ENCODE measurements at places on chromosomes 7 and 10. TPM values are rescaled to one million over a fixed set of nuclear protein-coding genes. Genes with fewer than 3 reads are reported as not detected.

DNA sequence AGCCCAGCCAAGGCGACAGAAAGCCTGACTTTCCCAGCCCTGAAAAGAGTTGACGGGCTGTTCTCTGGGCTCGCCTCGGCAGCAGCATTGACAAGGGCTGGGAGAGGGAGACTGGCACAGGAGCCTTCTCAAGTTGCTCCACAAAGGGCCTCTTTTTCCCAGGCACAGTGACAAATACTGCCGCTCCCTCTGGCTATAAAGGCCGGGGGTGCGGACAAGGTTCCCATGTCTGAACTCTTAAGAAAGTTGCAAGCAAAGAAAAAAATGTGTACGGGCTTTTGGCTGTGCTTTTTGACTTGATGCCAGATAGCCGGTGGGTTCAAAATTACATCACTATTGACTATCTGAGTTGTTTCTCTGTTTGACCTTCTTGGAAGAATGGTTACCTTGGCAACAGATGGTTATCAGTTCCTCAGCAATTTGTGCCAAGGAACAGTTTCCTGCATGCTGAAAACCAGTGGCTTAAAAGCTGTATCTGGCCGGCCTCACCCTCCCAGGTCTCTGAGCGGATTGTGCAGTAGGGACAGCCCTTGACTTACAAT, 115.9 kb upstream of the EEPD1 start:
- DNase-seq = peak; percentile 100

GRCh38 chr7:152553671-152554317, 118.0 kb upstream of the KMT2C start:
- DNase-seq = no peak

DNA sequence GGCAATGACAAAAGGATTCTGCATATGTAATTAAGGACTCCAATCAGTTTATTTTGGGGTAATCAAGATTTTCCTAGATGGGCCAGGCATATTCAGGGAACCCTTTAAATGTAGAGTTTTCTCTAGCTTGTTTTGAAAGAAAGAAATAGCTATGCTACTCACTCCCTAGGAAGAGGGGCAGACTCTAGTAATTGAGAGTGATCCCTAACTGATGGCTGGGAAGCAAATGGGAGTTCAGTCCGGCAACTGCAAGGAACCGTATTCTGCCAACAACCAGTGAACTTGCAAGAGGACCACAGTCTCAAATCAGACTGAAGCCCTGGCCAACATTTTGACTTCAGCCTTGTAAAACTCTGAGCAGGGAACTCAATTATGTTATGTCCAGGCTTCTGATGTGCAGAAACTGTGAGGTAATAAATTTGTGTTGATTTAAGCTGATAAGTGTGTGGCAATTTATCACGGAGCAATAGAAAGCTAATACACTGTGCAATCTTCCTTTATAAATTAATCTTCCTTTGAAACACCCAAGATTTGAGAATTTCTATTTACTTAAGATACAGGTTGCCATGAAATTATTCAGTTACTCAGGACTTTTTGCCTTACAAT, 14.0 kb downstream of the AOAH start:
- no peak for DNase-seq

DNA sequence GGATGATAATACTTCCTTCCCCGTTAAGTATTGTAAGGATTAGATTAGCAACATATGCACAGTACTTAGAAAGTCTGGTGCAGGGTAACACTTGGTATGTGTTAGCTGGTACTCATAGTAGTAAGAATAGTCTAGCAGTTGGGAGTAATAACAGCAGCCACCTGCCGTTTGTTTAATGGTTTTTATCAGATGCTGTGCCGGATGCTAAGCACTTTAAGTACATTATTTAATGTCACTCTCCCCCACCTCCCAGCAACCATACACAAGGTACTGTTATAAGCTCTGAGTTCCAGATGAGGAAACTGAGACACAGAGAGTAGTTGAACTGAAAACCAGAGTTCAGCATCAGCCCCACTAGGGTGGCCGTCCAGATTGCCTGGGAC, 60.1 kb downstream of the ZMIZ1 start:
- no peak for DNase-seq

DNA sequence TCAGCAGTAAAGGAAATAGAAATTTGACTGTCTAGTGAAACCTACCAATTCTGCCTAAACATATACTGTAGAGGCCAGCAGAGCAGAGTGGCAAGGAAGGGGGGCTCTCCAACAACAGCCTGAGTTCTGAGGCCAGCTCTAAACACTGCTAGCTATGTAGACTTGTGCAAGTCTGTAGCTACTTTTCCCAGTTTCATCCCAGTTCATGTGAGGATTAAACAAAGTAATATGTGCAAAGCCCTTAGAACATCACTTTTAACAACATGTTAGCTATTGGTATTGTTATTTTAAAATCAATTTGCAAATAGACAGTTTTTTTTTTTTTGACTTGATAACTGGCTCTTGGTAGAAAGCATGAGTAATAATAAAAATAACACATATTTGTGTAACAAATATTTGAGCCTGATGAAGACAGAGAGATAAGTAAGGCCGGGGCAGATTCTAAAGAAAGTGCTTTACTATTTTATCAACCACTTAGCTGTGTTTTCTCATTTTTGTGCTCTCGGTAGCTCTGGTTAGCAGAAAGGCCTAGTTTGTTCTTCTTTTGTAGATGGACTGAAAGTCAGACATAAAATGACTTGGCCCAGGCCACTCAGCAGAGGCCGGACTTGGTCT, 9.3 kb downstream of the CHST12 start:
- DNase-seq = no peak

- peak; percentile 97 for DNase-seq
Measured at GRCh38 chr7:92934096-92934495, 97.7 kb upstream of the CDK6 start.

- no peak for DNase-seq
Measured at GRCh38 chr10:32210306-32211045, 136.5 kb downstream of the EPC1 start.

GRCh38 chr7:22356701-22357310, at the start of gene RAPGEF5:
RAPGEF5 (minus strand) TSS chr7:22357154; CDS start chr7:22357060, 94 bp downstream.
- no peak for DNase-seq

DNA sequence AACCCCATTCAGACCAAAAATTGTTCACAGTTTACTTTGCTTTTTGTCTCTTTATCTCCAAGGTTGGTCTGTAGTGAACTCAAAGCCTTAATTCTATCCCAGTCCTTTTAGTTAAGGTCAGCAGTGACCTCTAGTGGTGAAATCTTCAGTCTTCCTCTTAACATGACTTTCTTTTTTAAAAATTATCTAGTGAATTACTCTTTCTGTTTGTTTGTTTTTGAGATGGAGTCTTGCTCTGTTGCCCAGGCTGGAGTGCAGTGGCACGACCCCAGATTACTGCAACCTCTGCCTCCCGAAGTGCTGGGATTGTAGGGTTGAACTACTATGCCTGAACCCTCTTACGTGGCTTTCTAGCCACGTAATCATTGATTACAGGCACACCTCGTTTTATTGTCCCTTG, 25.0 kb downstream of the ZNF487 start:
- DNase-seq = peak; percentile 65

GRCh38 chr10:69421611-69422308, 5.0 kb upstream of the TACR2 start:
- peak; percentile 9 for DNase-seq

DNA sequence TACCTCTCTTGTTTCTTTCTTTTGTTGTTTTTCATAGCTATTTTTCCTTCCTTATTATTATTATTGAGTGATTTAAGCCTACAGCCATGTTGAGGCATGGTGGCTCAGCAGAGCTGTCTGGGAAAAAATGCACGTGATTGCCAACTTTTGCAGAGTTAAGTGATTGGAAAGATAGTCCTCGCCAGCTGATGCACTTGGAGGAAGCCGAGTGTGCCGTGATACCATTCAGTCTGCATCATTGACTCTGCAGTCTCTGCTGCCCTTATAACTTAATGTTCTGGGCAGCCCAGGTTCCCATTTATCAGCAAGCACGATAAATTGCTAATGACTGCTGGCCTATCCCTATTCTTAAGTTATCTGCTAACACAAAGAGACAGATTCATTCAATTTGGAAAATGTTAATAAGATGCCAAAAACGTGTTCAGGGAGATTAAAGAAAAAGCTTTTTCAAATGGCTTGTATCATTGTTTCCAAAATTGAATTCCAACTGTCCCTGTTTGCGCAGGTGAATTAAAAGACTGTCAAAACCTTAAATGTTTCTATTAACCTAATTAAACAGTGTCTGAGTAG, 232.9 kb upstream of the NPY start:
- DNase-seq = no peak

GRCh38 chr7:44568771-44569560, 4.7 kb downstream of the DDX56 start:
- no peak for DNase-seq

DNA sequence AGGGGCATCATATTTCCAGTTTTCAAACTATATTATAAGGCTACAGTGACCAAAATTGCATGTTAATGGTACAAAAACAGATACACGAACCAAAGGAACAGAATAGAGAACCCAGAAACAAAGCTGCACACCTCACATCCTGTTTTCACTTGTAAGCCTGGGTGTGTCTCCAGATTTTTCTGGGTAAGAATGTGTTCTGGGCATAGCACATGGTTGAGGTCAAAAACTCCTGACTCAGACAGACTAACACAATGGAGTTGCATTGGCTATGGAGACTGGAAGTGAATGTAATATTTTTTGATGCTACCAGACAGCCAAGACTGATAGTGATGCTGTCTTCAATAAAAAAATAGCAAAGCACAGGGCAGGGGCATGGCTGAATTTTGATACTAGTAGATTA, 1175.2 kb downstream of the NXPH1 start:
- DNase-seq = no peak

DNA sequence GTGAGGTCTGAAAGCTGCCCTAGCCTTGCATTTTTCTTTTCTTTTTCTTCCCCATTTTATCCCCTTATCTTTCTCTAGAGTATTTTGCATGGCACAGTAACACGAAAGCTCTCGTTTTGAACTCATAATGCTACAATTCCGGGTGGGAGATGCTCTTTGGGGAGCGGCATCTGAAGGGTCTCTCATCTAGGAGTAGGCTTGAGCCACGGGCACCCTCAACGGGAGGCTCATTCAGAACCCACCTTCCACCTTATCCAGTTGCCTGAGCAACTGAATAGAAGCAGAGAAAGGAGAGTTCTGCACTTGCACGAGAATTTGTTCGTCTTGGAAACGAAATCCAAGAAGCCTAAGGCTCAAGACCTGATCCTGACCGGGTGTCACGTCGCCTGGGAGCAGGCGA, 603.5 kb upstream of the FOXK1 start:
- no peak for DNase-seq

- no peak for DNase-seq
Measured at GRCh38 chr7:151793991-151794507, 82.9 kb downstream of the PRKAG2 start.

DNA sequence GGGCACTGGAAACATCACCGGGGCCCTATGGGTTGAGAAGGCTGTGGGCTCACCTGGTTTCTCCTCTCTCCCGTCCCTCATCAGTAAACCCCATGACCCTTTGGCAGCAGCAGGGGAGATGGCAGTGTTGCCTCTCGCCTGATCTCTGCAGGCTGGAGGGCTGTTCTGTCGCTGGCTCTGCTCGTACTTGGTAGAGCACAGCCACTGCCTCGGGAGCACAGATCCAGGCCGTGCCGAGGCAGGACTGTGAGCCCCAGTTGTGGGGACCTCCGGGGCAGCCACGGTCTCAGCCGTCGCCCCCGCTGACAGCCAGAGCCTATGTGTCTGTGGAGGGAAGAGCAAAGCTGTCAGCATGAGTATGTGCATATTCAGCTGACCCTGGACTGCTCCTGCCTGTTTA, 94.9 kb downstream of the PTPRE start:
- DNase-seq = no peak

GRCh38 chr7:148234715-148235114, 355.9 kb upstream of the C7orf33 start:
- DNase-seq = no peak

GRCh38 chr7:155458878-155459699, 1.2 kb downstream of the EN2 start:
- no peak for DNase-seq

- DNase-seq = no peak
Measured at GRCh38 chr7:129188892-129189660, 643 bp downstream of the SMO start.

DNA sequence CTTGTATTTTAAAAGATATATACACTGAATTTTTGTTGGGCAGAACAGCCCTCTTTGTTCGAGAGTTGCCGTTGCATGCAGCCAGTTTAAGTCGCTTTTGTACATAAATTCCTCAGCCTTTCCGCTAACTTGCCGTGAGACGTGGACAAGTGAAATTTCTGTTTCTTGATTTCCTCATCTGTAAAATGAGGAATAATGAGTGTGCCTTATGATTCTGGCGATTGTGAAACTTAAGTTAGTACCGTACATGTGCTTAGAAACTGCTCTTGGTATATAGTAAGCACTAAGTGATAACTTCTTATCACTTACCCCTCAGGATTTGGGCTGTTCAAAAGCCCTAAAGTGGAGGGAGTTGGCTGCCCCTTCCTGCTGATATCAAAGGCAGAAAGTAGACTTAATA, 1.4 kb downstream of the CCNJ start:
- peak; percentile 40 for DNase-seq

- DNase-seq = no peak
Measured at GRCh38 chr10:85936161-85936560, 430.4 kb downstream of the GRID1 start.

DNA sequence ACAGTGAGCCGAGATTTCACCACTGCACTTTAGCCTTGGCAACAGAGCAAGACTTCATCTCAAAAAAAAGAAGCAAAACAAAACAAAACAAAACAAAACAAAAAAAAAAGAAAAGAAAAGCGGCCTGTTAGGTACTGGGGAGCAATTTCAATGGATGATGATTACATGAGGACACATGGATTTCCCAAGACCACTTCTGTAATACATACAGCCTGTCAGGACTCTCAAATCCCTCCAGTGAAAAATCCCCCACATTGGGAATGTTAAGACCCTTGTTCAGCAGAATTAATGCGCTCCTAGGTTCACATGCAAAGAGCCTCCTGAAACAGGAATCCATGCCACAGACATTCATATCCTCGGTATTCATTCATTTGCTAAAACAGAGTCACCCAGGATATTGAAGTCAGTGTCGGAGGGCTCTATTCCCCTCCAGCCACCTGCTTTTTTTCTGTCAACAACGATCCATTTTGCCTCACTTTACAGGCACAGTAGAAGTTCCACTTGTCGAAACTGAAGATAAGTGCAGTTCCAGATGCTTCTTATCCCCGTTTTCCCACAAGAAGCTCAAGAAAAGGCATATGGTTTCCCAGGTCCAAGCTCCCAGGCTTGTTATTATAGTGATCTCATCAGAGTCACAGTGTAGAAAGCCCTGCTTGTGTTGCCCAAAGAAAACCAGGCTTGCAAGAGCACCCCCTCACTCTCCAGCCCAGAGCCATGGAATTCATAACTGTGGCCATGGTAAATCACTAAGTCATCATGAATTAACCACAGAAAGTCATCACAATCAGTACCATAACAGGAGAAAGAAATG, 20.2 kb downstream of the SLC16A12 start:
- DNase-seq = no peak

Gene SUN3
- 0.24 TPM for total RNA-seq

Gene MYO1G
- 0.24 TPM for total RNA-seq

Gene COL28A1
- 0.83 TPM for total RNA-seq

Gene TRUB1
- 11.5 TPM for total RNA-seq

Gene VAX1
- total RNA-seq = not detected

Gene ZNF488
- 18.1 TPM for total RNA-seq

Gene TMEM213
- total RNA-seq = not detected

Gene LOXL4
- total RNA-seq = 2.5 TPM

Gene EGR2
- total RNA-seq = 0.53 TPM

Gene ZFAND2A
- total RNA-seq = 65.1 TPM

Gene ASB13
- 16.9 TPM for total RNA-seq

Gene HYAL4
- total RNA-seq = not detected

Gene GDF2
- not detected for total RNA-seq

Gene FAM24B
- 14.8 TPM for total RNA-seq

Gene NPC1L1
- total RNA-seq = 0.30 TPM

All from PC-9 (cell line).